ENCODE measurements at places on chromosomes 6 and 20.

GRCh38 chr20:33332905-33333456, 50.0 kb downstream of the BPIFB1 start:
- no peak for DNase-seq
- no peaks in the 10 kb centered on the region for H3K36me3 ChIP-seq
- no peaks in the 10 kb centered on the region for H3K4me1 ChIP-seq
- no peak overlapping the region for H3K27ac ChIP-seq
- peaks cover 62% of the 10 kb centered on the region for H3K27me3 ChIP-seq

- H3K36me3 ChIP-seq: no peaks in the 10 kb centered on the region
- H3K27ac ChIP-seq: peak overlapping the region; percentile 58
Measured at GRCh38 chr6:15063253-15063853, 182.5 kb upstream of the JARID2 start.

- no peaks in the 10 kb centered on the region for H3K36me3 ChIP-seq
- H3K27ac ChIP-seq: no peak within 1 kb of the TSS
- no peak for DNase-seq
- no peak within 1 kb of the TSS for H3K4me3 ChIP-seq
Measured at GRCh38 chr6:41286544-41287346, at the start of gene TREM1. Gene TREM1 (minus strand): TSS chr6:41286682. CDS start chr6:41286655, 27 bp downstream.

- DNase-seq: no peak
- H3K4me1 ChIP-seq: no peaks in the 10 kb centered on the region
- H3K36me3 ChIP-seq: no peaks in the 10 kb centered on the region
- H3K4me3 ChIP-seq: no peak overlapping the region
Measured at GRCh38 chr6:56608332-56608731, 34.4 kb downstream of the DST start.

- no peak overlapping the region for H3K27ac ChIP-seq
- H3K4me1 ChIP-seq: no peaks in the 10 kb centered on the region
- no peaks in the 10 kb centered on the region for H3K27me3 ChIP-seq
- H3K4me3 ChIP-seq: no peak overlapping the region
- DNase-seq: no peak
Measured at GRCh38 chr20:1417273-1417672, 24.4 kb upstream of the FKBP1A start.

GRCh38 chr20:40524071-40524470, 165.0 kb downstream of the MAFB start:
- no peak overlapping the region for H3K4me3 ChIP-seq
- no peak for DNase-seq
- H3K4me1 ChIP-seq: no peaks in the 10 kb centered on the region
- no peaks in the 10 kb centered on the region for H3K27me3 ChIP-seq
- H3K36me3 ChIP-seq: no peaks in the 10 kb centered on the region
- H3K27ac ChIP-seq: no peak overlapping the region
